ENCODE measurements at places on chromosomes 2 and 18.

DNA sequence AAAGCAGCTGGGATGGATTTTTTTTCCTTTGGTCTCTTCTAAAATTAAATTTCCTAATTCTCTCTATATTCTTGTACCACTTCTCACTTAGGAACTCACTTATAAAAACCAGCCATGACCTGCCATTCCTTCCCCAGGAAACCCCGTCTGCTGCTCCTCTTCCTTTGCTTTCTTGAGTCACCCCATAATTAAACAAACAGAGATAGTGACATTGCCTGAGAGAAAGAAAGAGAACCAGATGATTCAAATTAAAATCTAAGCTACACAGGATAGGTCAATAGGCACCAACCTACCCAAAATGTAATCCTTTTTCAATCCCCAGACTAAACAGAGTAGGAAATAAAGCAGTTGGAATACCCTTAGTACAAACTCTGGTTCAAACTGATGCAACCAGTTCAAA lies 9.7 kb downstream of the STK39 start:
- no peak for DNase-seq

GRCh38 chr2:133940134-133940533 lies 313.7 kb upstream of the MGAT5 start:
- DNase-seq: no peak

DNA sequence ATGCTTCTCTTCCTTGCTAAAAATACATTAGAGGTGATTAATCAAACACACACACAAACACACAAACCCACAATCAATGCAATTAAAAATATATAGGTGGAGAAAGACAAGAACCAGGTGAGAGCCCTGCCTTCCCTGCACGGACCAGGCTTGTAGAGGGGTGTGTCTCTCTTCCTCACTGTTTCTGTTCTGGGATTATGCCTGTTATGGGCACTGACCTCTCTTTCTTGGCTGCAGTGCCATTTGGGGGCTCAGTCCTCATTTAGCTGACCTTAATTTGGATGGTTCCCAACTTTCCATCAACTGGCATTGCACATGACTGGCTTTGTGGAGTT lies 89.8 kb downstream of the SH3RF3 start:
- DNase-seq: no peak

GRCh38 chr18:50662775-50663383 lies 103.0 kb downstream of the MAPK4 start:
- DNase-seq: no peak

DNA sequence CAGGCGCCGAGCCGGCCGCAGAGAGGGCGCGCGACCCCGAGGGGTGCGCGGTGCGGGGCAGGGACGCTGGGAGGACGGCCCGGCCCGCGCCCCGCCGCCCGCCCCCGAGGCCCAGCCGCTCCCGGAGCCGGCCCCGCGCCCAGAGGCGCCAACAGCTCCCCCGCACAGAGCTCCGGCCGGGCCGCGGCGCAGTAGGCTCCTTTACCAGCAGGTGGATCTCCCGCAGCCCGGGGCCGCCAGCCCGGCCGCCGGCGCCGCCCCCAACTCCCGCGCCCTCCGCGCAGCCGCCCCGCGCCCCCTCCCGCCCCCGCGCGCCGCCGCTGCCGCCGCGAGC lies 258 bp downstream of the MGAT4A start:
- no peak for DNase-seq

GRCh38 chr2:178513876-178514275 lies 33.6 kb downstream of the PLEKHA3 start:
- no peak for DNase-seq

GRCh38 chr2:217069263-217070042 lies 209.6 kb upstream of the TNP1 start:
- DNase-seq: no peak

DNA sequence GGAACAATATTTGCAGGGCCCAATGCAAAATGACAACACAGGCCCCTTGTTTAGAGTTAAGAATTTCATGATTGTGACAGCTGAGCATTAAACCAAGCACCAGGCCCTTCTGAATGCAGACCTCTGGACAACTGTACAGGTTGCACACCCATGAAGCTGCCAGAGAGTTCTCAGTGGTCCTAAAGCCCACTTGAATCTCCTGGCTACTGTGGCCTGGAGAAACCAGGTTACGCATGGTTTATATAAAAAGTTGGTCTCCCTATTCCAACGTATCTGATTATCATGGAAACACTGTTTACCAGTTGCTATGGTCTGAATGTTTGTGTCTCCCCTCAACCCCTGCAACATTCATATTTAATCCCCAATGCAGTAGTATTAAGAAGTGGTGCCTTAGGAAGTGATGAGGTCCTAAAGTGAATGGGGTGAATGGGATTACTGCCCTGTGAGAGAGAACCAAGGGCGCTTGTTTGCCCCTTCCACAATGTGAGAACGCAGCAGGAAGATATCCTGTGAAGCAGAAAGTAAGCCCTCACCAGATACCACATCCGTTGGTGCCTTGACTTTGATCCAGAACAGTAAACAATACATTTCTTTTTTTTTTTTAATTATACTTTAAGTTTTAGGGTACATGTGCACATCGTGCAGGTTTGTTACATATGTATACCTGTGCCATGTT lies 48.0 kb upstream of the ANXA4 start:
- DNase-seq: no peak

DNA sequence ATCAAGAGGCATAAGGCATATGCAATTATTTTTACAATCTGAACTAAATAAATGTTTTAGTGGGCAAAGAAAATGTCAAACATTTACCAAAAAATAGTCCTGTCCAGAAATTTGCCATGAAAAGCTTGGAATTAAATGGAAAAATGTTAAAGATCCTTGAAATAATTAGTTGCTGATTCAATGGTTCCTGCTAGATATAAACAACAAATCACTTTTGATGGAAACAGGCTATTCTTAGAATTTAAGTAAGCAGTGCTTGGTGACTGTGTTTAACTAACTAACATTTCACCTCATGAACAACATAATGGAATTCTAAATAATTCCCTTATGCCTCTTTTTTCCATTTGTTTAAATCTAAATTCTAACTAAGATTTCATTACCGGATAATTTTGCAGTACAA lies 3.9 kb downstream of the RND3 start:
- DNase-seq: no peak

GRCh38 chr2:20617892-20618467 lies 32.9 kb downstream of the HS1BP3 start:
- DNase-seq: no peak

DNA sequence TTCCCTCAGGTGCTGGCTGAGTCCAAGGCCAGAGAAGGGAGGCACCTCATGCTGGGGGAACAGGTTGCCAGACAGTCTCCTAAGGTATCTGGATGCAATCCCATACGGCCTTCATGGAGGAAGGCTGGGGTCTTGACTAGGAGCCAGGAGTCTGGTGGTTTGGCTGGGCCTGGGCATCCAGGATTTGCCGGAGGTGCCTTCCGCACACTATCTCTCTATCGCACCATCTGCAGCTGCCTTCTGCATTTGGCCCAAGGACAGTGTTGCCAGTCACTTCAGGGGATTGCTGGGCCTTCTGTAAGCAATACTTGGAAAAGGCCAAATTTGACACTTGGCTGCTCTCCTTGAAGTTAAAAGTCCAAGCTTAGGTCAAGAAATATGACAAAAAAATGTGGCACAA lies 327.2 kb downstream of the EN1 start:
- no peak for DNase-seq
